ENCODE measurements at places on chromosomes 7 and 10.

GRCh38 chr10:21602313-21602712 lies 68.3 kb downstream of the MLLT10 start:
- no peak for DNase-seq

GRCh38 chr7:99143853-99144672 lies at the start of gene SMURF1:
SMURF1 (minus strand) TSS chr7:99144108; CDS start chr7:99143780, 328 bp downstream.
- peak; percentile 75 for DNase-seq

DNA sequence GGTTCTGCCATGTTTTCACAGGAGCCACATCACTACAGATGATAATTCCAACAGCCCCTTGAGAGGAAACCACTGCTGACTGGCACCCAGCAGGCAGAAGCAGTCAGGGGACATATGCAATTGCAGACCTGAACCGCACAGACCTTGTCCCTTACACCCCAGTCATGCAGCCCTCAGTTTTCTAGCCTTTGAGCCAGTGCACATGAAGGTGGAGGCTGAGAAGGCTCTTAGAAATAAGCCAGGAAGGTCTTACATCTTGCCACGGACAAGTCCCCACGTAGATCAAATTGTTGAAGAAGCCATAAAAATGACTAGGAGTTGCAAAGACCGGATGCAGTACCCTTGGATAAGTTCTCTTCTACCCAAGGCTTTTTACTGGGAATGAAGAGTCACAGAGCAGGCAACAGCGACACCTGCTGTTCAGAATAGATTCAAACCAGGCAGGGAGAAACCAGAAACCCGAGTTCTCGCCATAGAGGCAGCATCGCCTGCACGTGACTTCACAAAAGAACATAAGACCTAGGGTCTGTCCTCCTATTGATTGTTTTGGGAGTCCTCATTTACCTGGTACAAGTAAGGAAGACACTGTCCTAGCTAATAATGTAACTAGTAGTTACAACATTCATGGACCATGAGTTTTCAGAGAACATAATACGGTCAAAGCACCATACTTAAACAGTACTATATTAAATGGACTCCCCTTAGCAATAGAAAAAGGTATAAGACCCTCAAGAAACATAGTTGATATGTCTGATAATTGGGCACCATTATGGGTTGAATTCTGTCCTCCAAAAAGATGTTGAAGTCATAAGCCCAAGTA lies 11.1 kb downstream of the STEAP1B start:
- DNase-seq = peak; percentile 73

GRCh38 chr10:110065269-110065668 lies 57.5 kb downstream of the ADD3 start:
- DNase-seq = no peak

- DNase-seq = no peak
These were observed 36.6 kb downstream of the EN2 start for GRCh38 chr7:155494551-155494950.

DNA sequence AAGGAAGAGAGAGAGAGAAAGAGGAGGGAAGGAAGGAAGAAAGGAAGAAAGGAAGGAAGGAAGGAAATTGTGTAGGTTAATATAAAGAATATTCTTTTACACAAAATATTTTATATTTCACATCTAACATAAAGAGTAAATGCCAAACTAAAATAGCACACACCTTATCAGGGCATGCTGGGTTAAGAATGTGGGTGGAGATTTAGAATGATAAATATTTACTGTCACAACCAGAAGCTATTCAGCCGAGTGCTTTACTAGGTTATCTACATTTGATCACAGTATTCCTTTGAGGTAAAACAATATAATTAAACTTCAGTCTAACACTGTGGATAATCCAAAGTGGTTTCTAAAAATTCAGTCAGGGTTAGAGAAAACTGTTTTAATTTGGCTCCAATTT lies 103.3 kb downstream of the SEMA3A start:
- DNase-seq = no peak

DNA sequence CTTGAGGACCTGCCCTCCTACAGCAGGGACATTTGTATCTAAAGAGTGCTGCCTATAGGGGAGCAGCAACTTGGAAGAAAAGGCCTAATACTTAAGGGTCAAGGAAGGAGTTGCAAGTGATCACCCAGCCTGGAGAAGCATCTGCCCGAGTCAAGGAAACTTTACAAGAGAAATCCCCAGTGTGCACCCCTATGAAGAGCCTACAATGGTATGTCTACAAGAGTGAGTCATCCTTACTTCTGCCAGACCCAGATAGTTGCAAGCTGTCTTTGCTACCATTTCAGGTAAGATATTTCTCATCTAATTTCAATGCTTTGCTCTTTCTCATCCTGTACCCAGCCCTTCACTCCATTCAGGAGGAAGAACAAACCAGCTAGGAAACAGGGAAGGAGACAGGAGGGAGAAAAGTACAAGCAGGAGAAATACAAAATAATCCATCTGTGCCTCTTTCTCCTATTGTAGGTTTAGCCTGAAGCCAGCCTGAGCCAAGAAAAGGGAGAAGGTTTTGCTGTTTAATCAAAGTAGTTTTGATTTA lies 34.4 kb upstream of the AGR3 start:
- DNase-seq = no peak

DNA sequence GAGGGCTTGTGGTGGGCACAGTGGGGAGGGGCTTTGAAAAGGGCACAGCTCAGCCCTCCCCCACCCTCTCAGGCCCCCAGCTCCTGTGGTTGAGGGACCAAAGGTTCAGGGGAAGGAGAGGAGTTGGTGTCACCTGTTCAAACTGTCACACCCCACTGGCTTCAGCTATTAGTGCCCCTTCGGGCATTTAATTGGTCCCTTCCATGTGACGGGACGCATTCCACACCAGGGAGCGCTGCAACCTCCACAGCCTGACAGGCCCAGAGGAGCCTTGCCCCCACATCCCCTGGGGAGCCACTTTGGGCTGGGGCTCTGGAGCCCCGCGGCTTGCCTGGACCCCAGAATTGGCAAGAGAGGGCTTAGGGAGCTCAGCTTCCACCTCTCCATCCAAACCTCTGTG lies 75.7 kb downstream of the C10orf105 start:
- DNase-seq = no peak

DNA sequence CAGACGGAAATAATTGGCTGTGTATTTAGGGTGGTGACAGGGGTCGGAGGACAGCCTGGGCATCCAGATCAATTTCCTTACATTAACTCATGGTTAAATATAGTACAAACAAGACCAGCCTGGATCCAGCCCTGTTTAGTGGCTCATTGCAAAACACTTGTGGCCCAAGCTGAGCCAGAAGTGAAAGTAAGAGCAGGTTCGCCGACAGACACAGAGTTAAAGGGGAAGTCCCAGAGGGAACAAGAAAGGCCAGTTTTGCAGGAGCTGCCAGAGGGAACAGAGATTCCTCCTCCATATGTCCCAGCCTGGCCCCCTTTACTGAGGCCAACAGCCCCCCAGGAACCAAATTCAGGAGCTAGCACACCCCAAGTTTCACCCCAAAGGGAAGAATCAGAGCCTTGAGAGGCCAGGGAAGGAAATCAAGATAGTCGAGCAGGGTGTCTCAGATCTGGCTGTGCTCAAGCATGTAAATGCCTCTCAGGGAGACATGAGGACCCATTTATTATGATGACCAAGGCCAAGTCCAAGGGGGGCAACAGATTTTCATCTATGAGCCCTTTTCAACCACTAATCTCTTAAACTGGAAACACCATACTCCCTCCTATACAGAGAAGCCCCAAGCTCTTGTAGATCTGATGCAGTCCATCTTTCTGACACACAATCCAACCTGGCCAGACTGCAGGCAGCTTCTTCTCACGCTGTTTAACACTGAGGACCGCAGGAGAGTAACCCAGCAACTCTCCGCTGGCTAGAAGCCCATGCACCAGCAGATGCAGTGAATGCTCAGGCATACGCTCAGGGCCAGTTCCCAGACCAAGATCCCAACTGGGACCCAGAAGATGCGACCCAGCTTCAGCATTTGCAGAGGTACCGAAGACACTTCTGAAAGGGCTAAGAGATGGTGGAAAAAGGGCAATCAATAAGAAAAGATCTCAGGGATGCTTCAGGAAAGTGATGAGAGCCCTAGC lies 15.9 kb upstream of the ADCK2 start:
- DNase-seq = peak; percentile 69

GRCh38 chr7:94174375-94174774 lies 170.2 kb upstream of the BET1 start:
- DNase-seq = no peak

- no peak for DNase-seq
These were observed 91.9 kb downstream of the WNT2 start for GRCh38 chr7:117231047-117231359.

GRCh38 chr10:102405108-102405571 lies 9.6 kb downstream of the NFKB2 start:
- no peak for DNase-seq

DNA sequence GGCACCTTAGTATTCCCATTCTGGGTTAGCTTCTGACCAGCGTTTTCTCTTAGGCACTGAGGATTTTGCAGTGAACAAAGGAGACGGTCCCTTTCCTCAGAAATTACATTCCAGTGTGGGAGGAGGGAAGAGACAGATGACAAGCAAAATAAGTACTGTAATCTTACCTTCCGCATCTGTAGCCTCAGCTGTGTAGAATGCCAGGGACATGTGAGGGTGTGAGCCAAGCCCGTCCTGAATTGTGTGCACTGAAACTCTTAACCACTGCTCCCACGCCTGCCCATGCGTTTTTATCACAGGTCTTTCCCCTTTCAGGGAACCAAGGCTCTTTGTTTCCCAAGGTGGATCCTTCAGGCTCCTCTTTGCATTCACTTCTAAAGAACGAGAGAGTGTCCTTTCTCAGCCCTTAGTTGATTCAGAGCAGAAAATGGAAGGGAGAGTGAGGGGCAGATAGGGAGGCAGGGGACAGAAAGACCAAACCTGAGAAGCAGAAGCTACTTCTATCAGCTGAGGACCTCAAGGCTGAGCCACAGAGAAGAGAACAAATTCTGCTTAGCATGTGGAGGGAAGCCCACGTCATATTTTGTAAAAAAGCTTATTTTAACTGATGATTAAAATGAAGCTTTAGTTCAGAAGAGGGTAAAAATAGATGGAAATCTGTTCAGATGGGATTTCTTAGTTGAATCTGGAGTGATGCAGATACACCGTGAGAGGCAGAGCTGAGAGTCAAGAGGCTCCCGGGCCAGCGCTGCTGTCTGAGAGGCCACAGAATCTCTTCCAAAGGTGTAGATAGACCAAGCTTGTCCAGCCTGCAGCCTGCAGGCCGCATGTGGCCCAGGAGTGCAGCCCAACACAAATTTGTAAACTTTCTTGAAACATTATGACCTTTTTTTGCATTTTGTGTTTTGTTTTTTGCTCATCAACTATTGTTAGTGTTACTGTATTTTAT lies 122.5 kb downstream of the CCNY start:
- no peak for DNase-seq

DNA sequence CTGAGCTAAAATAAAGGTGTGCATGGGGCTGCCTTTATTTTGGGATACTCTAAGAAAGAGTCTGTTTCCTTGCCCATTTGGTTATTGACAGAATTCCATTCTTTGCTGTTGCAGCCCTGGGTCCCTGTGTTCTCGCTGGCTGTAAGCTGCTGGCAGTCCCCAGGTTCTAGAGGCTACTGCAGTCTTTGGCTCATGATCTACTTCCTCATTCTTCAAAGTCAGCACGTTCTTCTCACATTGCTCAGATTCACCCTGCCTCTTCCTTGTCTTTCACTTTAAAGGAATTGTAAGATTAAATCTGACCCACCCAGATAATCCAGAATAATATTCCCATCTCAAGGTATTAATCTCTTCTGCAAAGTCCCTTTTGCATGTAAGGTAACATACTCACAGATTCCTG lies 620.3 kb downstream of the CCSER2 start:
- no peak for DNase-seq

DNA sequence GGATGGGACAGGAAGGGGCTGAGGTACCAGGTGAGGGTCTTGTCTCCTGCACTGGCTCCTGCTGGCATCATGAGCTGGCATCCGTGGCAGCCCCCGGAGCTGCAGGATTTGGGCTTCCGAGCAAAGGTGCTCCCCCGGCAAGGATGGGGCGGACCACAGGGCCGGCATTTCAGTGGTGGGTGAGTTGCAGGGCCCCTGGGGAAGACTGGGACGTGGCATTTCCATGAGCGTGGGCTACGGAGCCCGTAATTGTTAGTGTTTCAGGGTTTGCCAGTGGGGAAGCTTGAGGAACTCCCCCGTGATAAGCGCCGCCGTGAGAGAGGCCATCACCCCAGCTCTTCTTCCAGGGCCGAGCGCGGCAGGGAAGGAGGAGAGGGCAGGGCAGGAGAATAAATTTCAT lies 235.6 kb downstream of the MGMT start:
- DNase-seq = no peak

- DNase-seq = peak; percentile 50
These were observed 361.8 kb downstream of the GATA3 start for GRCh38 chr10:8416192-8416701.

- DNase-seq = no peak
These were observed 377.6 kb downstream of the PHTF2 start for GRCh38 chr7:78176171-78176570.

DNA sequence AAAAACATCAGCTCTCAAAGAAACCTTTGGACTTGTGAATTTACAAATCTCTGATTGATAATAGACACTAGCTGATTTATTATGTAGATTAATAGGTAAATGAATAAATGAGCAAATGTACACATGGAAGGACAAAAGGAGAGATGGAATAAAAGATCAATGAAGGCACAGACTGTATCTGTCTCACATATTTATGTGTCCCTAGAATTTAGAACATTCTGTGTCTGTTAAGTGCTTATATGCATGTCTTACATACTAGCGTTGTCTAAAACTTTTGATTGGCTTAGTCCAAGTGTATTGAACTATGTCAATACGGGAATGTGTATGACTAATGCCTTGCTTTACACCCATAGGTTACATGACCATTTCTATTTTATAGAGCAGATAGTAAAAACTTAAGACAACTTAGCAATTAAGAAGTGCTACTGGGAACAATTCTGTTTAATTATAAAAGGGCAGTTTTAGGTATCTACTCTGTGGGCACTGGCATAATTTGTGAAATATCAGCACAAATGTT lies 140.3 kb downstream of the PLXDC2 start:
- no peak for DNase-seq

- no peak for DNase-seq
These were observed 340.8 kb downstream of the SUGCT start for GRCh38 chr7:40475681-40475982.

GRCh38 chr10:13816195-13816925 lies 229.6 kb downstream of the PRPF18 start:
- no peak for DNase-seq

DNA sequence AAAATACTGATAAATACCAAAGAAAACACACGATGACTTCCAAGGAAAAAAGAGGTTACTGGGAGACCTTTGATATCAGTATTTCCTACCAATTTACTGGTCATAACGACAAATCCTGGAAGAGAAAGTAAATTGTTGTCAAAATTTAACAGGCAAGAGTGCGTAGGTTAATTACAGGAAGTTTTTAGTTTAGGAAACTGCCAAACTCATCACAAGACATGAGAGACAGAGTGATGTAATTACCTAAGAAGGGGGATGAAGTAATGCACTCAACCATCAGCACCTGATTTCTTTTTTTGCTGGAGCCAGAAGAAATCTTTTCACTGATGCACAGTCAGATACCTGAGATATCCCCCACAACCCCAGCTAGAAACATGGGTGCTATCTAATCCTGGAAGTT lies 16.8 kb downstream of the MACC1 start:
- no peak for DNase-seq

Measured in activated CD8-positive, alpha-beta T cell treated with anti-CD3 and anti-CD28 coated beads, Interleukin-2, amount 10 ng/mL, durations not matched to agents 7 days and 5 days (primary cell).